Substantia nigra (tissue), 51 donors: ENCODE measurements at places on chromosomes 2 and 18.
A peak's percentile ranks its signal among the peaks of the same experiment; 100 is the strongest.

DNA sequence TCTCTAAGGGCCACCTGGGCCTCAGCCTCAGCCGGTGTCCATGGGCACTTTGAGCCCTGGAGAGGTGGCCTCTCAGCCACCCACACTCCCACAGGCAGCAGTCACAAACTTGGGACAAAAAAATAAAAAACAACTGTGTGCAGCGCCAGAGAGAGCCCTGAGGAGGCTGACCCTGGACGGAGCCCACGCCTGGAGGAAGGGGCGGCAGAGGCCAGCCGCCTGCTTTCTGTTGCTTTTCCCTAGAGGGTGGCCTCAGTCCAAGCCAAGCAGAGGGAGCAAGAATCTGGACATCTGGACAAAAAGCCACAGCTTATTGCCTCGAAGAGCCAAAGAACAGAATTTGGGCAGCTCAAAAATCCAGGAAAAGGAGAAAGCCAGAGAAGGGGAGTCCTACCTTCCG is 43.3 kb upstream of the LDLRAD4 start:
- no peak for DNase-seq

- no peak for DNase-seq
Measured at GRCh38 chr2:8550937-8551621, 130.8 kb upstream of the ID2 start.

- DNase-seq, result no peak
Measured at GRCh38 chr2:55153584-55154299, 78.4 kb downstream of the CLHC1 start.

GRCh38 chr2:162908567-162908966 is 70.0 kb upstream of the KCNH7 start:
- DNase-seq, result no peak

DNA sequence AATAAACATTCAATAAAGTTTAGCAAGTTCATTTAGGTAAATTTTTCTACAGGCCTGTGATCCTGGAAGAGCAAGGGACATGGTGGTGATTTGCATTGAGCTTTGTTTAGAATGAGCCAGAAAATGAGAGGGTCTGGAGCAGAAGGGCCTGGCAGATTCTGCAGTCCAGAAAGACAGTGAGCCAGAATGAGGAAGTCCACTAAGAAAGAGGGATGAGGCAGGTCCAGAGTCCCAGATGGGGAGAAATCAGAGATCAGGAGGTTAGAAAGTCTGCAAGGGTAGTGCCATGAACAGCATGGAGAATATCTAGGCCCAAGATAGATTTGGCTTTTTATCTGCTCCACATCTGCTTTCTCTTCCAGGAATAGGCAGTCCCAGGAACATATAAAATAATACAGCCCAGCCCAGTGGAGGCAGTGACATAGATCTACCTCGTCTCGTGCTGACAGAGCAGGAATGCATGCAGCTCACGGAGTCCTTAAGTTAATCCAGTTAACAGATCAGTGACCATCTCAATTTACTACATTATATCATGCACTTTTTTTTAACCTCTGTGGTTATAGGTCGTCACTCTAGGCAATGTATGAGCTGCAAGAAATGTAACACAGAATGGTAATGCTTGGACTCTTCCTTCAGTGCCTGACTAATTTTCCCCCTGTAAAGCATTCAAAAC is 429.0 kb downstream of the SUCLG1 start:
- DNase-seq, result no peak

- DNase-seq, result no peak
Measured at GRCh38 chr2:238771218-238771617, 76.7 kb upstream of the TWIST2 start.

GRCh38 chr18:42641996-42642395 is 473.5 kb downstream of the RIT2 start:
- no peak for DNase-seq

DNA sequence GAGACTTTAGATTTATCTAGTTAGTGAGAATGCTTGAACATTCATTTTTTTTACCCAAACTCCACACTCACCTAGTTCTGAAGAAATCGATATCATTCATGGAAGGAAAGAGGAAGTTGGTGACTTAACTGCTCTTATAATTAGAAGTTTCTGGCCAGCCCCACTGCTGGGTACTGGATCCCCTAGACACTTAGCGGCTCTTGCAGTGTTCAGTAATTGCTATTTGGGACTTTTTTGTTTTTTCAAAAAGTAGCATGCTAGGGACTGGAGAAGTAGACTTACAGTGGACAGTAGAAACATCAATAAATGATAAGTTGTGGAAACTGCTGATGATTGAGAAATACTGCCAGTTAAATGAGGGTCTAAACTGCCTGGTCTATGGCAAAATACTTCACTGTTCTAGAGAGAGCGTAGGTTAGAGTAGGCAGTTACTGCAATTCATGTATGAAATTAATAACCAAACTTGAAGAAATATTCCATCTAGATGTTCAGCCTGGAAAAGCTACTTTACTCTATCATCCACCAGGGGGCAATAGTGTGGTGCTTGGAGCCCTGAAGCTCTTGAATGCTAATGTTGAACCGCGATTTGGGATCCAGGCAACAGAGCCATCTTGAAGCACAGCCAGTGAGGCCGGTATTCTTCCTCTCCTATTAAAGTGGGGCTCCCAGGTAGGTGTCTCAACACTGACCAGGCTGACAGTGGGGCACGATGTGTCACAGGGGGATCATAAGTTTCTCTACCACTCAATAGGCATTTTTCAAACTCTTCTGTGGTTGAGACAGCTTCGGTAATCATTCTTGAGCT is 146.1 kb upstream of the SESTD1 start:
- DNase-seq, result peak; percentile 7

DNA sequence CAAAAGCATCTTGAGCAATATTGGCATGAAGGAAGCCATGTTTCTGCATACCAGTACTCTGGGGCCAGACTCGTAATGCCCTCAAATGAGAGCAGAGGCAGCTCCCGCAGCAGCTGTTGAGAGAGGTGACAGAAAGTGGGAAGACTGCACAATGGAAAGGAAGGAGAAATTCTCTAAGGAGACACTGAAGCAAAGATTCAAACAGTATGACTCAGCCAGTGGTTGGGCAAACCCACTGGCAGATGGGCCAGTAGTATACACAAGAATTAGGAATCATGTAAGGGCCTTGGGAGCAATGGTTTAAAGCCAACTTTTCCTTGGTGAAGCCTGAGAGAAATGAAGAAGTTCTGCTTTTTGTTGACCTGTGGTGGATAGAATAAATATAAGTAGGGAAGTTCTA is 2092.7 kb upstream of the PIK3C3 start:
- DNase-seq, result no peak

- no peak for DNase-seq
Measured at GRCh38 chr2:68839260-68839833, 31.9 kb downstream of the BMP10 start.

GRCh38 chr18:28510210-28510609 is 333.3 kb upstream of the CDH2 start:
- no peak for DNase-seq

- DNase-seq, result no peak
Measured at GRCh38 chr2:70089220-70089982, 2.1 kb downstream of the PCBP1 start.

DNA sequence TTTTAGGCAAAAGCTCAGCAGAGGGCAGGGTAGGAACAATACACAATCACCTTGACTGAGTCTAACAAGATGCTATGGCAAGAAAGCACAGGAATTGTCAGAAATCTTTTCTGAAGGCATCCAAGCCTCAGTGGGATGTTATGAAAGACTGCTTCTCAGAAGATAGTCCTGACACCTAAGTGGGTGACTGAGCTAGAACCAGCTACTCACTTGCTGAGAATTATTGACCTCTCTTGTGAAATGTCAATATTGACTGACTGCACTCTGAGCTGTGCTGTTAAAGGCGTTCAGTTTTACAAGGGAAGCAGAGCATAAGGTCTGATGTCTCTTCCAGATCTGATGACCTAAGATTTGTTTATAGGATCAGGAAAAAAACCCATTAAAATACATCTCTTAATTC is 46.1 kb downstream of the TACR1 start:
- no peak for DNase-seq

- DNase-seq, result no peak
Measured at GRCh38 chr2:190051223-190051622, 11.3 kb downstream of the MSTN start.

GRCh38 chr2:160838147-160838546 is 322.1 kb upstream of the TANK start:
- DNase-seq, result no peak

GRCh38 chr2:83953697-83954096 is 505.4 kb downstream of the SUCLG1 start:
- DNase-seq, result no peak

GRCh38 chr2:189109921-189110397 is 69.6 kb downstream of the COL5A2 start:
- no peak for DNase-seq

- peak; percentile 15 for DNase-seq
Measured at GRCh38 chr18:63016270-63016669, 300.9 kb downstream of the PHLPP1 start.

- DNase-seq, result peak; percentile 18
Measured at GRCh38 chr2:239085201-239085992, 237.5 kb downstream of the TWIST2 start.

- DNase-seq, result peak; percentile 85
Measured at GRCh38 chr2:47002480-47003381, 87.1 kb upstream of the MCFD2 start.

- DNase-seq, result peak; percentile 63
Measured at GRCh38 chr2:216081487-216082116, at the start of the genes PECR and TMEM169. Gene PECR (minus strand): TSS chr2:216081809. CDS start chr2:216081741, 68 bp downstream. Gene TMEM169 (plus strand): TSS chr2:216081919. CDS start chr2:216095964, 14,045 bp downstream.

GRCh38 chr2:206064077-206064476 is 21.9 kb downstream of the INO80D start:
- no peak for DNase-seq

GRCh38 chr2:48199070-48199469 is 292.8 kb upstream of the FBXO11 start:
- DNase-seq, result no peak

- DNase-seq, result no peak
Measured at GRCh38 chr2:15640261-15640711, 48.6 kb downstream of the DDX1 start.

GRCh38 chr2:204726831-204727230 is 181.6 kb downstream of the PARD3B start:
- no peak for DNase-seq

DNA sequence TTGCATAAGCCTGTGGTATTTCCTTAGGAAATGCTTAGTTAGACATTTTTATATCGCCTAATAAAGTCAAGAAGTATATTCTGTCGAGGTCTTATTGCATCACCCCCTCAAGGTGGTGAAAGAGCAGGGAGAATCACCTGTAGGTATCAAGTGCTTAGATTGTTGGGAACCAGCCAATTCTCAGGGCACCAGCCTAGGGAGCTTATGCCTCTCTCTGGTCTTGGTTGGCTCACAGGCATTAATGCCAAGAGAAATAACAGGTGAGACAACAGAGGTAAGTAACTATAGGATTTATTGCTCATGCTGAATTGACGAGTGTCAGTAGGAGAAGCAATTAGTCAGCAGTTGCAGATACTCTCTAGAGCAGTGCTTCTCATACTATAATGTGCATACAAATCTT is 663.3 kb upstream of the ZNF804A start:
- DNase-seq, result no peak

- no peak for DNase-seq
Measured at GRCh38 chr2:197805715-197806633, 1.6 kb downstream of the PLCL1 start.
